ENCODE measurements at places on chromosomes 2 and 18.

GRCh38 chr2:45678791-45679348 is 27.4 kb downstream of the PRKCE start:
- no peak for DNase-seq

GRCh38 chr2:183798535-183798934 is 674.3 kb downstream of the NUP35 start:
- no peak for DNase-seq

GRCh38 chr18:830315-830901 is 18.4 kb upstream of the YES1 start:
- DNase-seq = no peak

DNA sequence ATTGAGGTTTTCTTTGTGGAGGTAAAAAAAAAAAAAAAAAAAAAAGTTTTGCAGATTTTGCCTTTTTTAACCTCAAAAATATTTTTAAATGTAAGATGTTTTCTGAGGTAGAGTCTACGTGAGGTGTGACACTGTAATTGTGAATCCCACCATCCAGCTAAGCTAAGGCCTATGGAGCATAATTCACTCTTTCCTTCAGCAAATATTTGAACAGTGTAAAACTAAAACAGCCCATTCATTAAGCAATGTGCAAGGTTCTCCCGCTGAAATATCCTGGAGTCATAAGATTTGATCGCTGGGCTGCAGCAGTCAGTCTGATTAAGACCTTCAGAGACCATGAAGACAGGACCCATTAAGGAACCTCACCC is 105.1 kb downstream of the HNRNPLL start:
- no peak for DNase-seq

DNA sequence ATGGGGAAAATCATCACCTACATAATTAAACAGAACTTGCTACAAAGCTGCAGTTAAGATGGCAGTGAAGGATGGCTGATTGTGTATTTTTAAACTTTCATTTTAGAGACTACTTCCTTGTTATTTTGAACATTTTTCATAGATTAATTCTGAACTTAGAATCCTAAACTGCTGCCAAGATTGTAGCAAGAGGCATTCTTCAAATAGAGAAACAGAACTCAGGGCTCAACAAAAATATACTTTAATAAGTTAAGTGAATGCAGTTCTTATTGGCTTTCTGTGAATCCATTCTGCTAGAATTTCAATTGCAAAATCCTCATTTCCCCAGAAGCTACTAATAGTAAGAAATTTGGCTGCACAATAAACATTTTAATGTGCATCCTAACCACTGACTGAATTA is 160.3 kb downstream of the L3MBTL4 start:
- no peak for DNase-seq
